ENCODE measurements at places on chromosomes 6 and 20. TPM values are rescaled to one million over a fixed set of nuclear protein-coding genes. Genes with fewer than 3 reads are reported as not detected.

The SPTLC3 gene
- 10.6 TPM for total RNA-seq

The APOBEC2 gene
- 1.5 TPM for total RNA-seq

The SLC22A1 gene
- 3.0 TPM for total RNA-seq

The C20orf202 gene
- 0.24 TPM for total RNA-seq

The ARMH2 gene
- total RNA-seq = not detected

The XKR7 gene
- 4.9 TPM for total RNA-seq

The BCAS1 gene
- total RNA-seq = 10.7 TPM

The SAPCD1 gene
- 8.9 TPM for total RNA-seq
